ENCODE measurements at places on chromosomes 5 and 9.

DNA sequence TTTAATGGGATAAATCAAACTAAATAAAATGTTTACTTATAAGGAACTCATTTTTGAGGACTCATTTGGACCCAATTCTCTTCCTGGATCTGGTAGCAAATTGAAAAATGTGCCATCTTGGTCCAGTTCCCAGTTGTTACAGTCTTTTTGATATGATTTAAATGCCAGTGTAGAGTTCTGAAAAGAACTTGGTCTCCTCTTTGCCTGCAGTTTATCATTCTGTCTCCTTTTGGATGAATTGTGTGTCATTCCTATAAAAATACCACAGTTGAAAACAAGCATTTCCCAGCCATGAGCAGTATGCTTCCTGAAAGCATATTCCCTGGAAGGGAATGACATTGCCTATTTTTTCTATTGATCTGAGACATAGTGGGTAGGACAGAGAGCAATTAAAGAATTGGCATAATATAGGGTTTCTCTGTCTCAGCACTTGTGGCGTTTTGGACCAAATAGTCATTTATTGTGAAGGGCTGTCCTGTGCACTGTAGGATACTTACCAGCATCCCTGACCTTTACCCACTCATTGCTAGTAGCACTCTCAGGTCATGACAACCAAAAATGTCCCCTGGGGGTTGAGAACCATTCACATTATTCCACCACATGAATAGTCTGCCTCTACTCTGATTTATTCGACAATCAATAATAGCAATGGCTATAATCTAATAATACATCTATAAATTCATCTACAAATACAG, 181.8 kb downstream of the NXNL2 start:
- DNase-seq: no peak

- no peak for DNase-seq
These were observed 116.4 kb upstream of the FST start for GRCh38 chr5:53364061-53364460.

DNA sequence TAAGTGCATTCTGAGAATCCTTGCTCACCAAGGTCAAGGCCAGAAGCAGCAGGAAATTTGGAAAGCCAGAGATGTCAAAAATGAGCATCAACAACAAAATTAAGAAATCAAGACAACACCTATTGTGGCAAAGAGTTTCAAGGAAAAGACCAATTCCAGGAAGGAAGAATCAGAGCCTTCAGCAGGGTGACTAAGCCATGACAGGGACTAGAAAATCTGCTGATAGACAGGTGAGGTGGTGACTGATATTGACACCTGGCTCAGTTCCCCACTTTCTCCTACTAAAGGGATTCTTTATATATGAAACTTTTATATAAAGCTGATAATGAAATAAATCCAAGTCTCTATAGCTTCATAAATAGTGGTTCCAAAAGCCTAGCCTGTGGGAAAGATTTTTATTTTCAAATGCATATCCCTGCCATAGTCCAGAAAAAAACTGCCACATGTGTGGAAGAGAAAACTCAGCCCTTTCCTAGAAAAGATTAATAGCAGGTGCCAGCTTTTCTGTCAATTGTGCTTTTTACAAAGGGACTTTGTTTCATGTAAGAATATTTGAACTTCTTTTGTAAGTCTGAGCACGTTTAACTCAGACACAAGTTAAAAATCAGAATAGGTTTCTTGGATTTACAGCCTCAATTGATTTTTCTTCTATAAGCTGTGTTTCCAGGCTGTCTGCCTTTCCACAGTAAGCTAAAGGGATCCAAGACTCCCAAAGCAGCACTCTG, 81.1 kb upstream of the GRAMD2B start:
- DNase-seq: no peak

DNA sequence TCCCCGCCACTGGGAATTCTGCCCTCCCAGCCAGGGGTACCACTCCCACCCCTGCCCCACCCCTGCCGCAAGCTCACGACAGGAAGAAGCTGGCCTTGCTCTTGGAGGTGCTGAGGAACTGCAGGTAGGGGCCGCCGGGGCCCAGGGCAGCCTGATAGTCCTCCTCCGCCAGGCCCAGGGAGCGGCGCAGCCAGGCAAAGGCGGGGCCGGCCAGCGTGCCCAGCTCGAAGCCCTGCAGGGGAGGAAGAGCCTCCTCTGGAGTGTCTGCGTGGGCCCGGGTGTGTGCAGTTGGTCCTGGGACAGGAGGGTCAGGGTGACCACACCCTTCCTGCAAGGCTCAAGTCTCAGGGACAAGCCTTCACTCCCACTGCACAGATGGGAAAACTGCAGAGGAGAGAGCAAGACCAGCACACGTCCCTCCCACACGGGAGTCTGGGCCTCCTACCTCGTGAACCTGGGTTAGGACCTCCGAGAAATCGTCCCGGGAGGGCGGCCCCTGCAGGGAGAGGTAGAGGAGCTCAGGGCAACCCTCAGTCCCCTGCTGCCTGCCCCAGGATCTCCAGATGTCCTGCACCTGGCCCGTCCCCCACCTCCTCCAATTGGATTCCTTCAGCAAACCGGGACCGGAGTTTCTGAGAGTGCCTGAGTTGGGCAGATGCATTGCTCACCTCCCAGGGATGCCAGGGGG, 2.4 kb downstream of the PIP5KL1 start:
- no peak for DNase-seq

GRCh38 chr9:84919440-84919839, 249.9 kb downstream of the NTRK2 start:
- no peak for DNase-seq

DNA sequence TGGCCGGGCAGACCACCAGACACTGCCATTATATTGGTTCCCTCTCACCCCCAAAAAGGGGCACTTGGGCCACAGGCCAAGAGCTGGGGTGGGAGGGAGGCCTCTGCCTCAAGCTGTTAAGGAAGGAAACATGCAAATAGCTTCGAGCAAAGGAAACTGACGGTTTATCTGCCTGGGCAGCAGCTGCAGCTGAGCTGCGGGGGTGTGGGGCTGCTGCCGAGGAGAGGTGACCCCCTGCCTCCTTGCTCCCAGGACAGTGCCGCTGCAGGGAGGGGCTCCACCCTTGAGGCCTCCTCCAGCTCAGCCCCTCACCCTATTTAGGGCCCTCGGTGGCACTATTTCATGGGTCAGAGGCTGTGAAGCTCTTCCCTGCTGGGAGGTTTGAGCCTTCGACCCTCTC, 789 bp downstream of the DOK3 start:
- no peak for DNase-seq
